ENCODE measurements at places on chromosomes 16 and 17.

DNA sequence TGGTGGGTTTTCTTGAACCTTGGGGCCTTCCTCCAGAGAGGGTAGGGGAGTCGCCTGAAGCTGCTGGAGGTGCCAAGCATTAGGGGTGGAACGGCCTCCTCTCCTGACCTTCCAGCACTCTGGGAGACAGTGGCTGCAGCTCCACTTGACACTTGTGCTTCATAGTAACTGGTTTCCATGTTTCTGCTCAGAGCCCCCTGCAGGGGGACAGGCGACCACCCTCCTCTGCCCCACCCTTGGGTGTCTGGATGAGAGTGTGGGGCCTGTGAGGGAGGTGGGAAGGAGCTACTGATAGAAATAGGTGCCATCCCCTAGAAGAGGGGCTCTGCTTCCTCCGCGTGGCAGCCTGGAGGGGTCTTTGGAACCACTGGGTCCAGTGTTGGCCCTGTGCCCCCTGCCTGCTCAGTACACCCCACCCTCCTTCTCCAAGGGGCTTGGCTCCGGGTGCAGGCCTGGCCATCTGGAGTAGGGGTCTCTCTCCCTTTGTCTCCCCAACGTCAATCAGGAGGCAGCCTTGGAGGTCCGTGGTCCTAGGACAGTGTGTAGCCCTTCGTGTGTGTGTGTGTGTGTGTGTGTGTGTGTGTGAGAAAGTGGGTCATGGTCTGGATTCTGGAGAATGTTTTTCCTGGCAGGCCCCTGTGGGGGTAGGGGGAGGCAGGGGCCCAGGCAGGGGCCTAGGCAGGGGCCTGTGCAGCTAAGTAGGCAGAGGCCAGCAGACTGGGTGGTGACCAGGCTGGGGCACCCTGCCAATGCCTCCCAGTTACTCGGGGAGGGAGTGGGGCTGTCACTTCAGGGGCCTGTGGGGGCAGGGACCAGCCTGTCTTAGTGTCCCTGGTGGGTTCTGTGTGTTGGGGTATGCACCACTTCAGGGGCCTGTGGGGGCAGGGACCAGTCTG is 4.9 kb downstream of the LASP1 start:
- DNase-seq = no peak

- DNase-seq = no peak
These were observed 30.9 kb downstream of the IFT140 start for GRCh38 chr16:1580956-1581355.

- no peak for DNase-seq
These were observed 51.2 kb upstream of the CNTNAP4 start for GRCh38 chr16:76226011-76226410.

DNA sequence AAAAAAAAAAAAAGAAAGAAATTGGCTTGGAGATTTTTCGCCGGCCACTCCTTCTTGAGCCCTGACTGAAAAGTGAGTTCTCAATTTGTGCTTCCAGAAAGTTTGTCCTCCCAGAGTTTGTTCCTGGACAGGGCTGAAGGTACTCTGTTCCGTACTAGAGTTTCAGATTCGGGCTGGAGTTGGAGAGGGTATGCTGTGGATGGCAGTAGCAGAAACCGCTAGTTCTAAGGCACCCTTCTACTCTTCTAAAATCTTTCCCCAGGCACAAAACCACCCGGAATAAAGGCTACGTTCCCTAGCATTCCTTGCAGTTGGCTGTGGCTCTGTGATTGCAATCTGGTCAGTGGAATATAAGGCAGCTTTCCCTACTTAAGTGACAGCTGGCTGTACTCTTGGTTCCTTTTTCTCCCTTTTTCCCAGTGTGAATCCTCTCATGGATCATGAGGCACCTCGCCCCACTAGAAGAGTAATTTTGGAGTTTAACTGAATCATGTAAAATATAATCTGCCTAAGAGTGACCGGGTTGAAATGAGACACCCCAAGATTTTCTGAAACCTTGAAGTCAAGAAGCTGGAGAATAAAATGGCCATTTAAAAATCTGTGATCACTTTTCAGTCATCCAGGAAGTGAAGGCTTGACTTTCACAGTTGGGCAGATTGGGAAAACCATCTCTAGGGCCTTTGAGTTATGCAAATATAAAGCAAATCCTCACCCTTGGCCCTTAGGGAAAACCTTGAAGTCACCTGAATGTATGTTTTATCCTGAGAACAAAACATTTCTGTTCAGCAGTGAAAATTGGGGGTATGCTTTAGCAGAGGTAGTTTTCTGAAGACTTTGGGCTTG is 901 bp upstream of the HEATR6 start:
- DNase-seq = no peak

- DNase-seq = no peak
These were observed 11.5 kb downstream of the CEP295NL start for GRCh38 chr17:78891406-78892061.
